Bronchial epithelial cell (primary cell): ENCODE measurements at places on chromosomes 1 and 21.

DNA sequence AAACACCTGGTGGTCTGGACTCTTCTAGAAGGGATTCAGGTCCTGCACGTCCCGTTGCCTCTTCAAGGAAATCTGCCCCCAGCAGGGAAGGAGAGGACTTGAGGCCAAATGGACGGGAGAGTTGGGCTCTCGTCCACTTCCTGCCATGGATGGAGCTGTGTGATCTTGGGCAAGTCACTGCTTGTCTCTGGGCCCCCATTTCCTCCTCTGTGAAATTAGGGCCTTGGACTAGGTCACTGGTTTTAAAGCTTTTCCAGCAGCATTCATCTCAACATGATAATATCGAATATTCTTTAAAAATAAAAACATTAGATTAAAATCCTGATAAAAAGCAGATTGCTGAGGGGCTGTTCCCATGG, 26.9 kb downstream of the LHX4 start:
- no peak for DNase-seq

GRCh38 chr1:150543500-150544143, 5.6 kb upstream of the ADAMTSL4 start:
- peak; percentile 79 for DNase-seq

- no peak for DNase-seq
Observed at GRCh38 chr1:116352349-116352813, 20.7 kb upstream of the ATP1A1 start.

DNA sequence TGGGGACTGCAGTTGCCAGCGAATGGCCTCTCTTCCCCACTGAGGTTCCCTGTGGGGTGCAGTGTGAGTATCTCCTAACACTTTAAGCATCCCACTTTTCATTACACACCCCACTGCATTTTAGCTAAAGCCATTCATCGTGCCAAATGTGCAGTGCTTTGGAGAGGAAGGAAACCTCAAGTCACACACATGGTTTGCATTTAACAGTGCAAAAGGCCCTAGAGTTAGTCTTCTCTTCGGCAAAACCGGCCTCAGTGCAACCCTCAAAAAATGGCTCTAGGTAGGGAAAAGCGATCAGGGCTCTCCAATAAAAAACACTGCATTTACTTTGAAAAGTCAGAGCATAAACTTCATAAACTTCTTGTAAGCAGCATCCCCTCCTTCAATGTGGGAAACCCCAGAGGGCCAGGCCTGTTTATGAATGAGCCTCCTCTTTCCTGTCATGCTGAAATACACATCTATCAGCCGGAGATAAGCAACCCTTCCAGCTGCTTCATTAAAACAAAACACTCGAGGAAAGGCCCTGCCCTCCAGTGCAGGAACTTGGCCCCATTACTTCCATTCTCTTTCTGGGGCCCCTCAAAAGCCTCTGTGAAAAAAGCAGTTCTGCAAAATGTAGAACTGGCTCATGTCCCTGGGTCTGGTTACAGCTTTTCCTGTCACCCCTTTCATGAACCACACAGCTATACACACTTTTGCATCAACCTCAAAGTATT, 184.0 kb downstream of the CDC7 start:
- no peak for DNase-seq

DNA sequence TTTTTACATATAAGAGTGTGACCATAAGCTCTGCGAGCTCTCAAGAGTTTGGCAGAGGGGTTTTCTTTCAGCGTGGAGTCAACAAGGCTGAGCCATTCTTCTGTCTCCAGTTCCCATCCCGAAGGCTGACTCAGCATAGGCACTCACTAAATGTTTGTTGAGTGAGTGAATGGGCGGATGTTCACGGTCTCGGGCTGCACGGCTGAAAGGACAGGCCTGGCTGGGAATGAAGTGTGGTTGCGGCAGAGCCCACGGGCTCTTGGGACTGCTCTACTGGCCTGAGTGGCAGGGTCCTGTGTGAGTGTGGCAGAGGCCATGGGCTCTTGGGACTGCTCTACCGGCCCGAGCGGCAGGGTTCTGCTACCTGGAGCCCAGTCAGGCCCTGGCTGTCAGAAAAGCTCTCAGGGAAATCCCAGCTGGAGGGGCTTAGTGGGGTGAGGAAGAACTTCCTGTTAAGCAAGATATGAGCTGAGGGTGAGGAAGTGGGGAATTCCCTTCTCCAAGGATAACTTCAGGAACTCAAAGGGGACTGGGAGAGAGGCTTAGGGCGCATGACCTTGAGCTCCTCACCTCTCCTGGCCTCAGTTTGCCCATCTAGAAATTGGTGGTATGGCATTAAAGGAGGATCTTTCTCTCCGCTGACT, 56.6 kb upstream of the C1orf174 start:
- DNase-seq, result peak; percentile 85

DNA sequence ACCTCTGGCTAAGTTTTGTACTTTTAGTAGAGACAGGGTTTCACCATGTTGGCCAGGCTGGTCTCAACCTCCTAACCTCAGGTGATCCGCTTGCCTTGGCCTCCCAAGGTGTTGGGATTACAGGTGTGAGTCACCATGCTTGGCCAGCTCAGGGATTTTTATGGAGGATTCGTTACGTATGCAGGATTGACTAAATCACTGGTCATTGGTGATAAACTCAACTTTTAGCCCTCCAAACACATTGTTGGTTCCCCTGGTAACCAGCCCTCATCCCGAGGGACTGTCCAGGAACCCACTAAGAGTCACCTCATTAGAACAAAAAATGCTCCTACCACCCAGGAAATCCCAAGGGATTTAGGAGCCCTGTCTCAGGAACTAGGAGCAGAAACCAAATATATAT, 40.4 kb downstream of the ST3GAL3 start:
- DNase-seq, result peak; percentile 52

DNA sequence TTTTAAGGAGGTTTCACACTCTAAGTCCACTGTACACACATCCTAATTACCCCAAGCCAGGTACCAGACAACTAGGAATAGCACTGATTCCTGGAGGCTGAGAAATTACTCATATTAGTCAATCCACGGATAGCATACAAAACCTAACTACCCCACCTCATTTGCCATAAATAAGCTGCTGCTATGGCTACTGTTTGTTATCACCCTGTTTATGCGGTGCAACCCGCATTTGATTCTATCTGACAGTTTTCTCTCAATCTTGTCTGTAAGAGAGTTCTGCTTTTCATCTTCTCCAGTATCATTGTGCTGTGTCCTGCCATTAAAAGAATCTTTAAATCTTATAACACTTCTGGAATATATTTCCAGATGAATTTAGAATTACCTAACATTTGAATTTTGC, 1496.5 kb downstream of the PLA2G4A start:
- DNase-seq, result no peak

GRCh38 chr1:196896355-196896754, 8.5 kb downstream of the CFHR4 start:
- DNase-seq, result no peak

DNA sequence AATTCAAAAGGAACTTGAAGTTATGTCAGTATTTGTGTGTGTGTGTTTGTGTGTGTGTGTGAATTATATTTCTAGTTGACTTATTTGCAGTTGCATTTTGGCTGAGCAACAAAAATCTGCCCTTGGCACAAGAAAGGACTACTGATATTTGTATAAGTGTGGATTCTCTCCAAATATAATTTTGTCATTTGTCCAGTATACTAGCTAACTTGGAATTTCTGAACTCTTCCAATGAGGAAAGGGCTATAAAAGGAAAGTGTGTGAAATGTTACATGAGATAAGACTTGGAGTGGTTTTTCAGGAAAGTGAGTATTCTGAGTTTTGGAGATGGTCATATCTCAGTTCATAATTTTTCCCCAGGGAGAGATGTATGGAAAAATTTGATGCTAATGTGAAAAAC, 1384.1 kb upstream of the B3GALT2 start:
- DNase-seq, result no peak

DNA sequence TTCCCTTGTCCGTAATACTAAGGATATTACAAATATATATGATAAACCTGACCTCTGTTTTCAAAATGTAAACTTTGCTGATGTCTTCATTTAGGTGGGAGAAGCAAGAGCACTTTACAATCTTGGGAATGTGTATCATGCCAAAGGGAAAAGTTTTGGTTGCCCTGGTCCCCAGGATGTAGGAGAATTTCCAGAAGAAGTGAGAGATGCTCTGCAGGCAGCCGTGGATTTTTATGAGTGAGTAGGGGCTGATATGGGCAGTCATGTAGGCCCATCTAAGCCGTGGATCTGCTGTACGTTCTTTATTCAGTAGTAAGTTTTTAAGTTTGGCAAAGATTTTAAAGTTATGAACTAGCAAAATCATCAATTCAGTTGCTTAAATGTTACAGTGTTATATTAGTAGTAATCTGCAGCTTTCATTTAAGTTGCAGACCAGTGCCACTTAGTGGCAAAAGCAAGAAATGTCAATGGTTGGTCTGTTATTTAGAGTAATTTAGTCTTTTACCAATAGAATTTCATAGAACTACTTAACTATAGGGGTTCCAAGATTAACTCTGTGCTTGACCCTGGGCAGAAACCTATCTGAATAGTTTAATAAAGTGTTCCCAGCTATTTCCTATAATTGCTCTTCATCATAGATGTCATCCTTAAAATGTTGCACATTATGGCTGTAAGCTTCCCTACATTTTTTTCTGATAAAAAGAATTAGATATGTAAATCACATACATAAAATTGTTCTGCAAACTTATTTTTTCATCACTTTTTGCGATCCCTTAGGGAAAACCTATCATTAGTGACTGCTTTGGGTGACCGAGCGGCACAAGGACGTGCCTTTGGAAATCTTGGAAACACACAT, 21.3 kb downstream of the GPSM2 start:
- DNase-seq, result peak; percentile 70

DNA sequence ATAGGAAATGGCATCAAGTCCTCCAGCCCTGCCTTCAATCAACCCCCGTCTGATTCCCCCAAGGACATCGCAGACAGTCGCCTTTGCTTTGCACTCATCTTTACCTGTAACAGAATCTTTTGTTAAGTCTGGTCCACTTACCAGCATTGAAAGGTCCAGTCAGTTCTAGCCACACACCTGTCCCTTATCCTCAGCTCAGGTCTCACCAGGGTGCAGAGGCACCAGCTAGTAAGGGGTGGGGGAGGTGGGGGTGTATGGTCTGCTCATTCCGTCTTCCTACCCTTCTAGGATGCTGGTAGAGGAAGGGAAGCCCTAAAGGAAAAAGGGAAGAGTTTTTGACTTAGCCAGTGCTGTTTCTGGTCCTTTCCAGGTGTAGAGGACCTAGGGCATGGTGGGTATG, 427.7 kb downstream of the MATN1 start:
- DNase-seq, result no peak

DNA sequence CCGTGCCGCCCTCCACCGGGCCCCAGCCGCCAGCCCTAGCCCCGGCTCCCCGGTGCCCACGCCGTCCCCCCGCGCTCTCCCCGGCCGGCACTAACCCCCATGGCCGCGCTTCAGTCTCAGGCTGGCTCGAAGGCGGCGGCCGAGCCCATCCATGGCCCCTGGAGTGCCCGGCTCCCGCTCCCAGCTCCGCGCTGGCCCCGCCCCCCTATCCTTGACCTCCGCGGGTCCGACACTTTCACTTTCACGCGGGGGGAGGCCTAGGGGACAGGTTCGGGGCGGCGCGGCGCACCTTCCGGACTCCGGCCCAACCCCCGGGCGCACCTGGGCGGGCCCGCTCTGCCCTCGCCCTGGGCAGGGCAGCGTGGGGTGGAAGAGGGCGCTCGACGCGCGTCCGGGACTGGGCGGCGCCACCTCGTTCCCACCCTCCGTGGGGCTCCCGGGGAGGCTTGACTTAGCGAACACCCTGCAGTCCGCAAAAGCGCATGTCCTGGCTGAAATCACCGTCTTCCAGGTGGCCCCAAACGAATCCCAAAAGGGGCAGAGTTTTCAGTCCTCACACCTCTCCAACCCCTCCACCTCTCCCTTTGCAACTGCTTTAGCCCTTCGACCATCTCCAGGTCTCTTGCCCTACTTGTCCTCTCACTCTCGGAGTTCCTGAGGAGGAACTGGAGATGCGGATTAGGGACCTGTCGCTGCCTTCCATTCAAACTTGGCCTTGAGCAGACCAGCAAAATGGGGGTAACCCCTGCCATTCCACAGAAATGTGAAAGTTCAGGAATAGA, 3.9 kb upstream of the DENND2D start:
- DNase-seq, result no peak
